ENCODE measurements at places on chromosomes 12 and 14. TPM values are rescaled to one million over a fixed set of nuclear protein-coding genes. Genes with fewer than 3 reads are reported as not detected.

The RIN3 gene
- 12.1 TPM for total RNA-seq

The RNU6-7 gene
- not detected for total RNA-seq

The TTC9 gene
- 4.2 TPM for total RNA-seq

The MPHOSPH9 gene
- total RNA-seq = 95.4 TPM

The FOXA1 gene
- not detected for total RNA-seq

The AKAP5 gene
- total RNA-seq = 1.3 TPM

The PELI2 gene
- total RNA-seq = 16.2 TPM

The ITPK1 gene
- total RNA-seq = 63.8 TPM

The VWF gene
- 0.21 TPM for total RNA-seq

The SERPINA4 gene
- not detected for total RNA-seq

The FOXG1 gene
- total RNA-seq = not detected

The NOVA1 gene
- 62.2 TPM for total RNA-seq

The NEMP1 gene
- total RNA-seq = 49.6 TPM

The YY1 gene
- 79.9 TPM for total RNA-seq

The IFNG-AS1 gene
- total RNA-seq = not detected

The CLEC9A gene
- not detected for total RNA-seq

The SIX4 gene
- 6.1 TPM for total RNA-seq

The CFAP54 gene
- 3.1 TPM for total RNA-seq

The LTB4R2 gene
- 9.4 TPM for total RNA-seq

The BEST3 gene
- not detected for total RNA-seq

The GDF3 gene
- total RNA-seq = not detected

The PIP4P1 gene
- total RNA-seq = 40.8 TPM

The CLEC2D gene
- 10.6 TPM for total RNA-seq

The RNASE7 gene
- not detected for total RNA-seq

The LMNTD1 gene
- not detected for total RNA-seq

The TDRD9 gene
- total RNA-seq = not detected

The OVCH1 gene
- total RNA-seq = 0.16 TPM

The C12orf42 gene
- total RNA-seq = not detected

The ACSM4 gene
- total RNA-seq = not detected

The CMA1 gene
- total RNA-seq = not detected

The MYL2 gene
- total RNA-seq = not detected

The CCDC175 gene
- total RNA-seq = 0.19 TPM

The TEX52 gene
- not detected for total RNA-seq

The HOXC6 gene
- total RNA-seq = 10.7 TPM

The EIF4B gene
- total RNA-seq = 527 TPM

The ST8SIA1 gene
- 64.7 TPM for total RNA-seq

The MGAT4C gene
- total RNA-seq = under 0.01 TPM

The NR4A1 gene
- total RNA-seq = 51.0 TPM

The KRT6C gene
- total RNA-seq = not detected

The TSPAN11 gene
- 21.4 TPM for total RNA-seq

The CYP27B1 gene
- 3.2 TPM for total RNA-seq

The ANKRD33 gene
- total RNA-seq = not detected

The PDZRN4 gene
- 1.8 TPM for total RNA-seq

Measured in neural crest cell (in vitro differentiated cells).